NCI-H2227 treated with DMSO at 0.1 percent for 48 hours (cell line): ENCODE measurements at places on chromosomes 4 and X.

- DNase-seq = no peak
Measured at GRCh38 chr4:38177035-38177546, 216.9 kb downstream of the PTTG2 start.

GRCh38 chrX:147912093-147912801 is 528 bp downstream of the FMR1 start:
- peak; percentile 43 for DNase-seq

DNA sequence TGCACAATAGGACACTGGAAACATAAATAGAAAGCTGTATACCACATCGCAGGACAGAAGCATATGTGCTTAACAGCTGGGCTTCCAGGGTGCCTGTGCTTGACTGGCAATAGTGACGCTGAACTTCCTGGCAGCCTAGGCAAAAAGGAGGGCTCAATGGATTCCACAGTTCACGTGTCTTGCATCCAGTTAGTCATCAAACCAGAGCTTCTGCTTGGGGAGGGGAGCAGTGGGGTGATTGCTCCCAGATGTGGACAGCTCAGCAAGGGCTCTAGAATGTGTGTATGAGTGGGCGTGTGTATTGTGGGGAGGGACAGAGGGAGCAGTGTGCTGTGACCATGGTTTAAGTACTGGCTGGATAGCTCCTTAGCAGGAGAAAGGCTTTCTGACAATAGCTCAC is 2.3 kb downstream of the PRRG3 start:
- no peak for DNase-seq

GRCh38 chr4:47664051-47664826 is 173.6 kb downstream of the CORIN start:
- no peak for DNase-seq

DNA sequence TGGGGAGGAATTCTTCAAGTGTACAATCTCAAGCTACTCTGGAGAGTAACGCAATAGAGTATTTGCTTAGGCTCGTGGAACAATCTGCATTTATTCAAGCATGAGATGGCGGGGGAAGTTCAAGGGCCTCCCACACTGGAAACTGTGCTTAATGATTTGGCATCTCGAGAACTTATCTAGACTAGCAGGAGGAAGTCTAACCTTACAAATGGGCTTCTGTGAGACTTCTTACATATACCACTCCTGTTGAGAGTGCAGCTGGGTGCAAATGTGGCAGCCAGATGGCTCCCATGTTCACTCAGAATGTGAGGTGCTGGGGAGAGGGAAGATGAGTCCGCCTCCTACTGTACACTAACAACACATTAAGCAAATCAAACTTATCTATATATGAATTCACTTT is 29.3 kb upstream of the PTPN13 start:
- DNase-seq = no peak

GRCh38 chrX:134840370-134840769 is 150.4 kb upstream of the SMIM10 start:
- no peak for DNase-seq

- DNase-seq = no peak
Measured at GRCh38 chr4:19707876-19708275, 543.8 kb upstream of the SLIT2 start.

- no peak for DNase-seq
Measured at GRCh38 chrX:121256647-121257046, 209.2 kb downstream of the GLUD2 start.
